ENCODE measurements at places on chromosomes 5 and 9. TPM values are rescaled to one million over a fixed set of nuclear protein-coding genes. Genes with fewer than 3 reads are reported as not detected.

Gene DND1
- 0.44 TPM for total RNA-seq

Gene C1QTNF3
- under 0.01 TPM for total RNA-seq

Gene FBLL1
- 0.29 TPM for total RNA-seq

Gene IFNA2
- not detected for total RNA-seq

Gene PCDHAC2
- total RNA-seq: 0.22 TPM

Gene FAM81B
- not detected for total RNA-seq

Gene LRRTM2
- total RNA-seq: 1.0 TPM

Gene WHRN
- total RNA-seq: 1.3 TPM

Gene SOHLH1
- total RNA-seq: not detected

Gene SWI5
- 17.6 TPM for total RNA-seq

Gene PHF24
- total RNA-seq: not detected

Gene DAB2IP
- 27.1 TPM for total RNA-seq

Gene STPG3
- total RNA-seq: not detected

Gene PCDHGA4
- total RNA-seq: 5.0 TPM

Gene PTGS1
- total RNA-seq: 39.2 TPM

Gene BTF3
- 265 TPM for total RNA-seq

Gene LRRC14B
- total RNA-seq: not detected

Gene PDLIM7
- total RNA-seq: 326 TPM

Gene NRARP
- 0.43 TPM for total RNA-seq

Gene NUP214
- total RNA-seq: 27.6 TPM

Gene REEP2
- total RNA-seq: 5.9 TPM

Gene CDH6
- 5.7 TPM for total RNA-seq

Gene NLN
- total RNA-seq: 15.8 TPM

Gene PCDHGA10
- 14.0 TPM for total RNA-seq

Gene FAM78A
- total RNA-seq: 0.44 TPM

Gene ORM1
- not detected for total RNA-seq

Gene SCAI
- total RNA-seq: 6.2 TPM

Gene SMIM23
- not detected for total RNA-seq

Gene HRH2
- 0.14 TPM for total RNA-seq

Gene CEMIP2
- 607 TPM for total RNA-seq

Gene SPINK4
- 1.8 TPM for total RNA-seq

All from placental pericyte (primary cell).